Mesenchymal stem cell (in vitro differentiated cells and primary cell): ENCODE measurements at places on chromosomes 7 and 10.

- no peak for DNase-seq
Measured at GRCh38 chr10:132186488-132187429, at the start of gene DPYSL4. Gene DPYSL4, plus strand, starts transcription at chr10:132186948. Its CDS starts 116 bp downstream, at chr10:132187064.

DNA sequence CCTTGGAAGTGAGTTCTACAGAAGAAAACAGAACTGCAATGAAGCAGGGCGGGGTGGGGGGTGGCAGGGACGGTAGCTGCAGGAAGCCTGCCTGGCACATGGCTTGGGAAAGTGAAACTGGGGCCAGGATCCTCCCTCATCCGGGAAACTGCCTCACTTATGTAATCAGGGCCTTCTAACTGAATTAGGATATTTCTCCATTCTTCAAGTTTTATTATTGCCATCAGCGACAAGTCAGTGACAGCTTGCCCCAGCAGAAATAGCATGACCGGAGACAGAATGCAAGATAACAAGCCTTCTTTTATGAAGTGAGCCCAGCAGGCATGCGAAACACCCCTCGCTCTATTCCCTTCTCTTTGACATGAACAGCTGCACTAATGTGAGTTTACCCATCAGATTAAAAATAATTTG, 77.5 kb upstream of the CACUL1 start:
- no peak for DNase-seq

DNA sequence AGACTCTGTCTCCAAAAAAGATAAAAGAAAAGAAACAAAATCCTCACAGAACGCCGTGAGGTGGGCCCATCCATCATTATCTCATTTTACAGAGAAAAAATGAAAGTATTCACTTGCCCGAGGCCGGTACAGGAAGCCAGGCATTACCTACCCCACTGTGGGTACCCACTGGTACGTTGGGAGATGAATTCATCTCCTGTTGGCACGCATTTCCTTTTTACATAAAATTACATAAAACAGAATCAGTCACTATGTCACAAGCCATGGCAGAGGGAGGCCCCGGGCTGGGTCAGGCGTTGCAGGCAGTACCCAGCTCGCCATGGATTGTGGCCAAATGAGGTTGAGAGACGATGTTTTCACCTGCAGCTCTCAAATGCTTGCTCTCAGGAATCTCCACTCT, 38.6 kb upstream of the TNRC18 start:
- DNase-seq = no peak

DNA sequence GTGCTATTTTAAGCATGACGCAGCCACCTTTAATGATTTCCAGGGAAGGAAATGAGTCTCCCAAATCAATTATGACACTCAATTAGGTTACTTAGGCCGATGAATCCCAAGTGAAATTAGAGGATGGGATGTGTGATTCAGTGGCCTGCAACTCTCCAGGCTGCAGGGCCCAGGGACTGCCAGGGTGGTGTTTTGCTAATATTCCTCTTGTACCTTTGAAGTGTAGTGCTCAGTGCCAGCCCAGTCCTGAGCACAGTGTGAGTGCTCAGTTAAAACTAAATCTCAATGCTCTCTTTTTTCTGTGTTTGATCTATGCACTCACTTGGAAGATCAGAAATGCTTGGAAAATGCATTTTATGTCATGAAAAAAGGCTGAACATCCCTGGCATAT, 51.6 kb downstream of the SEM1 start:
- DNase-seq = no peak

DNA sequence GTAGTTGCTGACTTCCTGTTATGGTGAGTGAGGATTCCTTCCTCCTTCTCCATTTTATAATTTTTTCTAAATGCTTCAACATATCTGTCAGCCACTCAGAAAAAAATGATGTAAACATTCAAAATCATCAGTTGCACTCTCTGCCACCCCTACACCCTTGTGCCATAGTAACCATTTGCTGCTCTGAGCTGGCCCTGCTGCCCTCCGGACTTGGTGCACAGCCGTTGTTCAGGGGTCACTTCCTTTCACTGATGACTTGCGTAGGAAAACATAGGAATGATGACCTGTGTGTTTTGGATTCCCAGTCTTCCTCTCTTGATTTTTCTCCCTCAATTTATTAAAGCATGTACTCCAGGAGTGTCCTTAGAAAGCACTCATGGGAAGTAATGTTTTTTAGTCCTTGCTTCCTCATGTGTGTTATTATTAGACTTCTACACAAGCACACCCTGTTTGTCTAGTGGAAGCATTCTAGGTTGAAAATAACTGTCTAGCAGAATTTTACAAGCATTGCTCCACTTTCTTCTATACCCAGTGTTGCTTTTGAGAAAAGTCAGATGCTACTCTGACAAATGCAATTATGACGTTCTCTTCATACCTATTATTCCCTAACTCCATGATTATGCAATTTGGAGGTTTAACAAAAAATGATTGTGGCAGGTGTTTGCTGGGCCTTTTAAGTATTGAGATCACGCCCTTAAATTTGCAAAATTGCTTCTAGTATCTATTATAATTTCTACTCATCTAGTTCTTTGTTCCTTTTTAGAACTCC, 62.6 kb upstream of the MTPN start:
- no peak for DNase-seq

DNA sequence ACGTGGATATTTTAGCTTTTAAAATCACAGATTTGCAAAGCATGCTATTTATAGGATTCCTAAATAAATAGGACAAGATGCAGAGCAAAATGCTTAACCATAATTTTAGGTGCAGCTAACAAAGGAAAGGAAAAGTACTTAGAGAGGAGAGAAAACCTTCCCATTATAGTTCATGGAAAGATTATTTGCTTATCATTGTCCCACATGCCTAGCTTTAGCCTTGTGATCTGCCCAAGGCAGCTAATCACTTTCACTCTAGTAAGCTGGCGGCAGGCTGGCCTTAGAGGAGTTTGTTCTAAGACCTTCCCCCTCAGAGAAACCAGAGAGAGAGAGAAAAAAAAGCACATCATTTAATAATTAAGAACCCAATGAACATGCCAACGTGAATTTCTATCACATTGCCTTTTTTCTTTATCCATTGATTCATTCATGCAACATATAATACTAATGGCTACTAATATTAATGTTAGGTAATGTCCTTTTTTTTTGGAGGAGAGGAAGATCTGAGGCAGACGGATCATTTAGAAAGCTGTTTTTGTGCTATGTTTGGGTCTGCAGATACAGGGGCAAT, 274.6 kb downstream of the ARL4A start:
- no peak for DNase-seq

- no peak for DNase-seq
Measured at GRCh38 chr10:49300140-49300974, 1.4 kb downstream of the C10orf71 start.

GRCh38 chr7:92057375-92057774, 76.9 kb downstream of the CYP51A1 start:
- no peak for DNase-seq

DNA sequence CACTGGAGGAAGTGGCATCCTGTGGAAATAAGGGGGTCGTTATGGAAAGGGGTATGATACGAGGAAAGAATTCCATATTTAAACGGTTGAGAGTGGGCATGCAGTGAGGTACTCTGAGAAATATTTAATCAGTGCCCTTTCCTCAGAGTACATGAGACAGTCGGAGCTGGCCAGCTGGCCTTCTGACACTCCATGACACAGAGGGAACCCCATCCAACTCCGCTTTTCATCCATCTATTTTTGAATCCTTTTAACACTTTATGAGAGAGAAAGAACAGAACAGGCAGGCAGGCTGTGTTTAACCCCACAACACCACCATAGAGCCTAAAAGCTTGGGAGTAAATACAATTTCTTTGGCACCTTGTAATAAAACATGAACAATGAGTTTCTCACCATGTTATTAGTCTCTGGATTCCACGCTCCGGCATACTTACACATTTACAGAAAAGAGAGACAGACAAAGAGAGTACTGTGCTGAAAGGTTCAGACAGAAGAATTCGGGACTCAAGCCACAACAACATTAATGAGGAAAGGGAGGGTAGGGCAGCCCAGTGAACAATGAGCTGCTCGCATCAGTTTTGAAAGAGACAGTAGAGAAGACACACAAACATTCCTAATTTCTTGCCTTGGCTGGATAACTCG, 124.2 kb upstream of the PDLIM1 start:
- DNase-seq = no peak

DNA sequence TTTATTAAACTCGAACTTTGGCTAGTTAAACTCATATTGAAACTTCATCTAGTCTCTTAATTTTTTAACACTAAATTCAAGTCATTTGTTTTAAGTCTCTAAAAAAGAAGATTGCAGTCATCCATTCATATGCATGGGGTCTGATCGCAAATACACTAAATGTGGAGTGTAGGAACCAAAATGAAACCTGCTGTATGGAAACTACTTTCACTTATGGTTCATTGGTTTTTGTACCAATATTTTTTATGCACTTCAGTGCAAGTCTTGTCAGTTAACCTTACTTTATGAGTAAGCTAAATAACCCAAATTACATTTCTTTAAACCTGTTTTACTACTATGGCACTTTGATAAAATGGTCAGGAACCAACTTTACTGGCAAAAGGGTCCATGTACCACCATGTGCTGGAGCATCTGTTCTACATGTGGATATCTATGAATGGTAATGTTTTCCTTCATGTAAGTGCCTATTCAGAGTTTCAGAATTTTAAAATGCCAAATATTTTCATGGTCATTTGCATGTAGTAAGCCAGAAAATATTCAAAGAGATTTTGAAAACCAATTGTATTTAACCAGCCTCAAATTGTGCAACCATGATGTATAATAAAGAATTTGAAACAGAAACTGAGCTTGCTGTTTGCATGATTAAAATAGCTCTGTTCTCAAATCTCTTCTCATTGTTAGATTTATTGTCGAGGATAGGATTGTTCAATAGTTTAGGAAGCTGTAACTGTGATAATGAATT, 7.6 kb upstream of the SUPV3L1 start:
- no peak for DNase-seq

DNA sequence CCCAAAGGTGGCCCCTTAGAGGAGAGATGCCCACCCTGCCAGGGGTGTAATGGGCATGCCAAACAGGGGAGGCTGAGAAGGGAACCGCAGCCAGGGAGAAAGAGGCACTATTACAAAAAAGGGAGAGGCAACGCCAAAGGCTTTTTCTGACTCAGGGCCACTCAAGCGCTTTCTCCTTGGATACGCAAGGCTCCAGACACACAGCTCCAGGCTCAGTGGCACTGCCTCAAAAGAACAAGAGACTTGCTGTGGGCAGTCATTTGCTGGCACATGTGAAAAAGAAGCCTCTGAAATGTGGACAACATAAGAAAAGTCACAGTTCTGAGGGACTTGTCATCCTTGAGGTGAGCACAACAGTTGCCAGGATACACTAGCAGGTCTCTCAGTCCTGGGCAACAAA, 128.4 kb downstream of the DGKI start:
- DNase-seq = no peak

- no peak for DNase-seq
Measured at GRCh38 chr10:2543142-2543886, 524.0 kb upstream of the PFKP start.

GRCh38 chr7:132876576-132876975, 205.3 kb downstream of the CHCHD3 start:
- DNase-seq = no peak

- no peak for DNase-seq
Measured at GRCh38 chr10:86366902-86367151, 232 bp upstream of the GRID1 start.

DNA sequence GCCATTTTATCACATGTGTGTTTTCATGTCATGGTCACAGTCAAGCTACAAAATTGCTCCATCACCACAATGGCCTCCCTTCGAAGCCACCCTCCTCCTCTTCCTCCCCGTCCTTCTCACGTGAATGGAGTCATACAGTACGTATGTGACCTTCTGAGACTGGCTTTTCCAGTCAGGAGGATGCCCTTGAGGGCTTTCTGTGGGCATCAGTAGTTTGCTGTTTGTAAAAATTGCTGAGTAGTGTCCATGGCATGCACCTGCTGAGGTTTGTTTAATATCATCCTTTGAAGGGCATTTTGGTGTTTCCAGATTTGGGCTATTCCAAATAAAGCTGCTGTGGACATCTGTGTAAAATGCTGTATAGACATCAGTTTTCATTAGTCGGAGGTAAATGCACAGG, 5.9 kb upstream of the UBE3C start:
- DNase-seq = no peak

- DNase-seq = no peak
Measured at GRCh38 chr7:70953331-70953741, 178.6 kb upstream of the GALNT17 start.

DNA sequence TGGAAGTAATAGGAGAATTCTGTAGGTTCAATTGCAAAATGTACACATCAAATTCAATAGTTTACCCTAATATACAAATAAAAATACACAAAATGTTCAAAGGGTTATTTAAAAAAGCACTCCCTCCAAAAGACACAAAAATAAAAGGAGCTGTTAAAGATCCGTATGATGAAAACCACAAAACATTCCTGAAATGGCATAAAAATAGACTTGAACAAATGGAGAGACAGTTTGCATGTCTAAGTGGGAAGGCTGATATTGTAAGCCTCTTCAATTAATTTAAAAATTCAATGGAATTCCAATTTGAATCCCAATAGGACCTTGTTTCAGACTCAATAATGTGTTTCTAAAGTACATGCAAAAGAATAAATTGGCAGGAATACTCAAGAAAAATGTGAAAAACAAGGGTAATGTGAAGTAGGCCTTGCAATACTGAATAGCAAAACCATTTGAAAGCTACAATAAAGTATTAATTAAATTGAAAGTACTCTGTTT, 38.0 kb upstream of the INSYN2A start:
- no peak for DNase-seq

- peak; percentile 38 for DNase-seq
Measured at GRCh38 chr7:149883452-149883861, 9.7 kb downstream of the ATP6V0E2 start.

DNA sequence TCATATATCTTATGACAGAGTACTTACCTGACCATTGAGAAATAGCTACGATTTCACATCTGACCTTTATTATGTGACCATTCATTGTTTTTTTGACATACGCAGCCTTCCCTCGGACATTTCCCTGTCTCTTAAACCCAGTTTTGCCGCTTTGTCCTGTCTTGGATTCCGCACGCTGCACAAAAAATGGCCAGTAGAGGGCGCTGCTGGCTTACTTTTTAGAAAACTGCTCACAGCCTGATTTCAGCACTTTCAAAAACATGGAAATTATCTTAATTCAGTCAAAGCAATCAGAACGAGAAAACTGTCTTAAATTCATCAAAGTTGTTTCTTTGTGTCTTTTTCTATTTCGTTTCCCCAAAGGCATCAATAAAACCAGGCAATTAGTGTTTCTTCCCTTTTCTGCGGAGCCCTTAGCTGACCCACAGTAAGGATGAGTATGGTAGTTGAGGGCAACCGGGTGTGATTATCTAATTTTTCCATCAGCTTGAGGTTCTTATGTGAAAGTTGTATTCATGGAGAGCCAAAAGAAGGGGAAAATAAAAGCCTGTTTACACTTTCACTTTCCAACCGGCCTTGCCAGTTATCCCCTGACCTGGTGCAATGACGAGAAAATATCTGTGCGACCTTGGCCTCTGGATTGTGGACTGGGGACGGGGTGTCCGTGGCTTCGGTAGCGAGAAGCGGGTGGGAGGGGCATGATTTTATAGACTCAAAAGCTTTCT, 144.4 kb downstream of the DYNC1I1 start:
- peak; percentile 67 for DNase-seq

- no peak for DNase-seq
Measured at GRCh38 chr10:70364772-70365091, 17.7 kb downstream of the LRRC20 start.
